ENCODE measurements at places on chromosomes 3 and 15.

GRCh38 chr3:161950318-161950868 lies 453.8 kb downstream of the OTOL1 start:
- no peak for DNase-seq

DNA sequence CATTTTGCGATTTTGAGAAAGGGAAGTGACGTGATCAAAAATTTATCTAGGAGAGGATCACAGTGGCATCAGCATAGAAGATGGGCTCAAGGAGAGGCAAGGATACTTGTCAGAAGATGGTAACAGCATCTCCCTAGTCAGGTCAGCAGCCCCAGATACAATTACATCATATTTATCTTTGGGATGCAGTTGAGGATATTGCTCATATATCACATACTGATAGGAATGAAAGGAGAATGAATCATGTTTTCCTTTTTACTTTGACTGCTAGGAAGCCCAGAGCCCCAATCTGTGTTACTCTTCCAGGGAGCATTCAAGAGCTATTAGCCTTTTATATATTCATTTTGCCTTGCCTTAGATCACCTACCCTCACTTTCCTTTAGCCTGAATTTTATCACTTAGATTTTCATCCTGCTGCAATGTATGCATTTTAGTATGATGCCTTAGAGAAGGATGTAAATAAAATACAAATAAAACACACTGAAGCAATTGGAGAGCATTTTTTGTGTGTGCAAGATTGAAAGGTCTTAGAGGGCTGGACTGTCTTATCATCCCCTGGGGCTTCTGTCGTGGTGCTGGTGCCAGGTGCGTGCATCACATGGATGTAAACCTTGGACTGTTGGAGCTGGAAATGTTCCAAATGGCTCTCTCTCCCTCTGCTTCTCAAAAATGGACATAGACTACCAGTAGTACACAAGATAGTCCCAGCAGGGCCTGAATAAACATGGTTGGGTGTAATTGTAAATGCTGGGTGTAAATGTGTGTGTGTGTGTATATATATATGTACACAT lies 40.3 kb downstream of the CORO2B start:
- DNase-seq: no peak

DNA sequence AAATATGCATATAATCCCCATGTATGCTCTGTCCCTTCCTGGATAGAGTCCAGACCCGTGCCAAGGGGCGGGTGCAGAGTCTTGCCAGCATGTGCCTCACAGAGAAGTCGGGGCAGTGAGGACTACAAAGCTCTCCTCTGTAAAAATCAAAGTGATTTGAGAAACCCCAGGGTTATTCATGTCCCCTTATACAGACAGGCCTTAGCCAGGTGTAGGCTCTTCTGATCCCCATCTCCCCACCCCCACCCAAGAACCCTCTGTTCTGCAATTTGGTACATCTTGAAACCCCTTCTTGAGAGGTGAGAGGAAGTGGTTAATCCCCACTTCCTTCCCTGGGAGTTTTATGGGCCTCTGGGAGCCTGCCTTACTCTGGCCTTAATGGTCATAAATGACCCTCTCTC lies 24.7 kb downstream of the TRIM71 start:
- DNase-seq: no peak

DNA sequence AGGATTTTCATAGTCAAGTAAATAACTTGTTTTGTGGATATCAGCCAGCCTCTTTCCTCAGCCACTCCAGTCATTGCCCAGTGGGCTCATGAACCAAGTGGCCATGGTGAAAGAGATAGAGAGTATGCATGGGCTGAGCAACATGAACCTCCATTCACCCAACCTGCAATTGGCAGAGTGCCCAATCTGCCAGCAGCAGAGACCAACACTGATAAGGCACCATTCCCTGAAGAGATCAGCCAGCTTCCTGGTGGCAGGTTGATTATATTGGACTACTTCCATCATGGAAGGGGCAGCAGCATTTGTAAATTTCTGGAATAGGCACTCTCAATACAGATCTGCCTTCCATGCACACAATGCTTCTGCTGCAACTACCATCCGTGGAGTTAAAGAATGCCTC lies 10.3 kb upstream of the MCF2L2 start:
- no peak for DNase-seq

GRCh38 chr3:162019817-162020216 lies 523.2 kb downstream of the OTOL1 start:
- DNase-seq: no peak

DNA sequence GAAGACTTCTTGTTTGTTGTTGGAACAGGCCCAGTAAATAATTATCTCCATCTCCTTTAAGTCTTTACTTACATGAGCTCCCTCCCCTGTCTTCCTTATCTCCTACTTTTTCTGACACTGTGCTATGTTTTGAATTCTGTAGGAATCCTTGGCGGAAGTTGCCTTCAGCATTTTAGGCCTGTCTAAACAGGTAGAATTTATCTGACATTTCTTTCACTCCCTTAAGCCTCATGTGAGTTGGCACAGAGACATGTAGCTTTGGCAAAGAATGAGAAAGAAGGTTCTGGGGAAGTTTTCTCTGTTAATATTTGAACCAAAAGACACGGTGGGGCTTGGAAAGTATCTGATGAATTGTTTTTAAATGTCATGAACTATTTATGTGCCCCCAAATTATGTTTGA lies 8.1 kb downstream of the MCTP2 start:
- no peak for DNase-seq

GRCh38 chr3:97970956-97971620 lies 1.1 kb downstream of the RIOX2 start:
- no peak for DNase-seq

GRCh38 chr3:132538072-132538471 lies 59.0 kb upstream of the ACKR4 start:
- DNase-seq: no peak

DNA sequence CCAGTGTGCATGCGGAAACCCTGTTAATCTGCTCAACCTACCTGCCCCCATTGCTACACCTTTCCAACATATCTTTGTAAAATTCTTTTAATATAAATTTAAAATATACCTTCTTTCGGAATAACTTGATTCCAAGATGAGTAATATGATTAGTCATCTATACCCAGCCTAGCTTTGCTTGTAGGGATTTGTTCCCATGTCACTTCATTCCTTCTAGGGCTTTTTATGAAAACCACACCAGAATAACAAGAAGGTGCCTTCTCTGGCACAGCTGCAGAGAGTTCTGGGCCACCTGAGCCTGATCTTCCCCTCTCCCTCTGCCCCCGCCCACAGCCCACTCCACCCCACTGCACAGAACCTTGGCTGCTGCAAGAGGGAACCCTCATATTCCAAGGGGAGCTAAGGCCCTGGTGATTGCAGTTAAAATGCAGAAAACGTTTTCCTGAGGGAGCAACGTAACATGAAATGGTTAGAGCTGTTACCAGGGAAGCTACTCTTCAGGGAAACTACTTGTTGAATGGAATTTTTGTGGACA lies 38.6 kb upstream of the HACD2 start:
- DNase-seq: no peak

- no peak for DNase-seq
Observed at GRCh38 chr3:159854500-159855124, 134.0 kb upstream of the IL12A start.

GRCh38 chr15:64883997-64884511 lies 27.6 kb upstream of the ANKDD1A start:
- DNase-seq: peak; percentile 23

DNA sequence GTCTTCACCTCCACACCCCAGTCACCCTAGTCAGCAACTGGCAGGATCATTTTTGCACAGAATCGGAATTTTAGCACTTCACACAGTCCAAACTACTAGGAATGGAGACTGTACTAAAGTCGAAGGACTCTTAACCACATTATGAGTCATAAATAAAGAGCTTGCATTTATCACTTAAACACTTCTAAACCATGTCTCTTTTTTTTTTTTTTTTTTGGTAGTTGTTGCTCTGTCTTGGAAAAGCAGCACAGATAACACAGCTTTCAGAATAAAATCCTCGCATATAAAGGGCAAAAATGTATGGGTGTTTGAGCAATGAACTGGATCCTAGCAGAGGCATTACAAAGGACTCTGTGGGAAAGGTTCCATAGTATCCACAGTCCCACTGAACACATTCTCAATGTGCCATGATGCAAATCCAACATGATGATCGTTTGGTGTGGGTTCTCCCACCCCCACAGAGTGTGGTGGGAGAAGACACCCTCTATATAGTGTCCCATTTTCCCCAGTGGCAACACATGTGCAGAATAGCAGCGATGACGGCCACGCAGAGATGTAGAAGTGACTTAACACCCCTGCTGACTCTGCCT lies 47.1 kb downstream of the FOXP1 start:
- DNase-seq: no peak

DNA sequence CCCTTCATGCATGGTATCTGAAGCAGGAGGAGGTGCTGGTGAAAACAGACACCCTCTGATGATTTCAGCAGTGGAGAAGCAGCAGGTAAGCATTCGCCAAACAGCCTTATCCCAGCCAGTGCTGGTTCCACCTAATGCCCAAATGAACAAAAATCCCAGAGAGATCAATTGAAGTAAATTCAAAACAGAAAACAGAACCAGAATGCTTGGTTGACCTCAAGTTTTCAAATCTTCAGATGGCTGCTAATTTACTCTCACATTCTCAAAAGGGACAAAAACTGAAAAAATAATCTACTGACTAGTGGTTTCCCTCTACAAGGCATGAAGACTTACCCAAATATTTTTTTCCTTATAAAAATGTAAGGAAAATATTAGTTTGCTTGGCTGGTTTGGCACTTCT lies 87.0 kb upstream of the MYO5C start:
- DNase-seq: no peak

GRCh38 chr3:69458803-69459365 lies 73.0 kb upstream of the FRMD4B start:
- DNase-seq: no peak

DNA sequence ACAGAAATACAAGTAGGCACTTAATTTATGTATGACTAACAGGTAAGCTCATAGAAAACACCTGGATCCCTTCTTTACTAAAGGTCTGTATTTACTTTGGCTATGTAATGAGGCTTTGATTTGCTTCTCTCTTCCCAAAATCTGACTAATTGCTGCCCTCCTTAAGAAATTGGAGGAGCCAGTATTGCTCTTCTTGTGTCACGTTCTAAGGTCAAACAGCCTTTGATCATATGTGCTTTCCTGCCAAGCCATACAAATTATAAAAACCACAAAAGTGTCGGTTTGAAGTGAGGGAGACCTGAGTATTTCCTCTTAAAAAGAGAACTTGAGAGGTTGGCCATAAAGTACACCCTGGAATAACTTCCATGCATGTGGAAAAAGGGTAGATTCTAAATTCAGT lies 112.1 kb upstream of the MB21D2 start:
- DNase-seq: no peak

DNA sequence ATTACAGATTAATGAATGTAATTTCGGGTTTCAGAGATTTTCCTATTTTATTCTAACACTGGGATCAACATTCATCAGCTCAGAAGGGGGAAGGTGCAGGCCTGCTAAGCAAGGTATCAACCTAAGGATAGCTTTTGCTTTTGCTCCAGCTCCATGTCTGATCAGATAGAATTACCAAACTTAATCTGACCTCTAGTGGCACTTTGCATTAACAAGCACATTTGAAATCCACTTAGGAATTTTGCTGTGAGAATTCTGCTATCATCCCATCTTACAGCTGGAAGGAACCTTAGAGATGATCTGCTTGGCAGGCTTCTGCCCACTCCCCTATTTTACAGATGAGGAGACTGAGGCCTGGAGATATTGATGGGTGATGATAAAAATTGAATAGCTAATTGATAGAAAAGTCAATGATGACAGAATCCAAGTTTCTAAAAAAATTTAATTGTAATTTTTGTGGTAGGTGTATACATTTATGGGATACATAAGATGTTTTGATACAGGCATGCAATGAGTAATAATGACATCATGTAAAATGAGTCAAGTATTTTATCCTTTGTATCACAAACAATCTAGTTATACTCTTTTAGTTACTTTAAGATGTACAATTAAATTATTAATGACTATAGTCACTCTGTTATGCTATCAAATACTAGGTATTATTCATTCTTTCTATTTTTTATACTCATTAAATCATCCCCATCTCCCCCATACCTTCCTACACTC lies 209.2 kb upstream of the ZPLD1 start:
- peak; percentile 42 for DNase-seq

DNA sequence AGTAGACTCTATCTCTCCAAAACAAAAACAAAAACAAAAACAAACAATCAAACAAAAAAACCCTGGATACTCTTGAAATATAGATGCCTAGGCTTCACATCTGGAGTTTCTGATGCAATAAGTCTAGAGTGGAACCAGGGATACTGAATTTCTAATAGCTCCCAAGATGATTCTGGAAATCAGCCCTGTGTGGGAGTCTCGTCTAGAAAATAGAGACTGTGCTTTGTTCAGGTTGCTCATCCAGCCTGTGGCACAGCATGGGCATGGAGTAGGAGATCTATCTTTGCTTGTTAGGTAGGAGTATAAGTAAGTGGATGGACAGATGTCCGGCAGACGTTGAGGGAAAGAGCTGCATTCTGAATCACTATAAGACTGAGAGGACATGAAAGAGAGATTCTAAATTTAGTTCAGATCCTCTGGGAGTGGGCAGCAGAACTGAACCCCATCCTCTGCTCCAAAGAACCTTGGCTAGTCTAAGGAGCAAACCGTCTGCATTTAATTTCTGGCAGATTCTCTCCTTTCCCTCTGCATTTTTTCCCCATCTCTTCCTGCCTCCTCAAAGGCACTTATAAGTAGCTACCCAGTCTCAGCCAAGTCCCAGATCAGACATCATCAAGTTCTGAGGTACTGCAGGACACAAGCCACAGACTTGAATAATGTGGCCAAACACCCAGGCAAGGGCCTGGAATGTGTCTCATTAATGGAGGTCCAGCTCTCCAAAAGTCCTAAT lies 92.6 kb upstream of the STRIT1 start:
- no peak for DNase-seq

- no peak for DNase-seq
Observed at GRCh38 chr15:54064365-54064764, 86.1 kb downstream of the UNC13C start.

DNA sequence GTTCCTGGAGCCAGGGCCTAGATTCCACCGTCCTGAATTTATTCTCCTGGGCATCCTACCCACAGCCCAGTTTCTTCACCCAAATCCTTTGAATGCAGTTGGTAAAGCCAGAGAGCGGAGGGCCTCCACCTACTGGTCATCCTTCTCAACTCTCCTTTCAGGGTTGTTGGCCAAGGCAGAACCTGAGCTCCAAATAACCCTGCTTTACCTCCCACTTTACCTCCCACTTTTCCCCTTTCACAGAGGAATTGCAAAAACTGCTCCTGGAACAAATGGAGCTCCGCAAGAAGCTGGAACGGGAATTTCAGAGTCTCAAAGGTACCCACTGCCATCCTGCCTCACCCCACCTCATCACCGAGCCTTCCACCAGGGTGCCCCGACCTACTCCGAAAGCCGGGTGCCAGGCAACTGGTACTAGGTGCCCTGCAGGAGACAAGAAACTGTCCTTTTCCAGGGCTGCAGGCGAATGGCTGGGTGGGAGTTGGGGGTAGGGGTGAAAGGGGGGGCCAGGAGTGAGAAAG lies 6.8 kb downstream of the SKOR1 start:
- no peak for DNase-seq

DNA sequence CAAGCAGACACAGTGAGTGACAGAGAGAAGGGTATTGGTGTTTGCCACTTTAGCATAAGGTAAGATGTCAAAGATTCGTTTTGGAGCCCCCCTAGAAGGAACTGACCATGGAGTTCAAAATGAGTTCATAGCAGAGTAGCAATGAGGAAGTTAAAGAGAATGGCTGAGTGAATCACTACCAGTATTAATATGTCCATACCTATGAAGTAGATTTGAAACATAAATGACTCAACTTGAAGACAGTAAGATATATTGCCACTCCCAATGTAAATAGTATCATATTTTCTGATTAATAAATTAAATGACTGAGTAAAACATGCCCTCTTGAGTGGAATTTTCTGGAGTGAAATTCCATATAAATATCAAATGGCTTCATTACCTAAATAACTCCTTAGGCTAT lies 675.1 kb downstream of the NLGN1 start:
- no peak for DNase-seq

Data from right lung (tissue), 10 donors.